ENCODE measurements at places on chromosomes 5 and 9.

GRCh38 chr5:131639148-131639547 lies 4.1 kb upstream of the RAPGEF6 start:
- no peak for DNase-seq

- no peak for DNase-seq
Measured at GRCh38 chr5:177232358-177232757, 71.2 kb downstream of the RAB24 start.

- DNase-seq, result no peak
Measured at GRCh38 chr9:38257626-38258215, 134.8 kb upstream of the ALDH1B1 start.

DNA sequence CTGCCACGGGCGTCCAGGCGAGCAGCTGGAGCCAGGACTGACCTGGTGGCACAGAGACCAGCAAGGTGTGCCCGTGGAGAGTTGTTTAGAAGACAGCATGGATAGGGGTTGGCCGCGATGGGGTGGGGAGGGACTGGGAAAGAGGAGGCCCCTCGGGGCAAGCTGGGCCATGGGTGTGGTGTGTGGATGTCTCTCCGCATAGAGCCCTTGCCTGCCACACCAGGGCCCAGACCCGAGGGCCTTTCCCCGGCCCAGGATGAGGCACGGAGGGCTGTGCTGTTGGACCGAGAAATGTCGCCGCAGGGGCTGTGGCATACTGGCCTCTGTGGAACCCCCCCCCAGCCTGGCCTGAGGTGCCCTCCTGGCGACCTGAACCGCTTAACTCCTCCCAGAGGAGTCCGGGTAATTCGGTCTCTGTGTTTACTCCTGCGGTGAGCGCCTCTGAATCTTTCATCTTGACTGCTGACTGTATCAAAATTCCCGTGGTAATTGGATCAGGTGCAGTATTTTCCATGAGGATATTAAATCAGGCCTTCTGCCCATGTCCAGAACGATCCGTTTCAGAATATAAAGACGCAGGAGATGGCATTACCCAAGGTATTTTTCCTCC lies 22.5 kb upstream of the LAMC3 start:
- DNase-seq, result no peak

GRCh38 chr5:146448783-146449519 lies 1.8 kb downstream of the TCERG1 start:
- no peak for DNase-seq

DNA sequence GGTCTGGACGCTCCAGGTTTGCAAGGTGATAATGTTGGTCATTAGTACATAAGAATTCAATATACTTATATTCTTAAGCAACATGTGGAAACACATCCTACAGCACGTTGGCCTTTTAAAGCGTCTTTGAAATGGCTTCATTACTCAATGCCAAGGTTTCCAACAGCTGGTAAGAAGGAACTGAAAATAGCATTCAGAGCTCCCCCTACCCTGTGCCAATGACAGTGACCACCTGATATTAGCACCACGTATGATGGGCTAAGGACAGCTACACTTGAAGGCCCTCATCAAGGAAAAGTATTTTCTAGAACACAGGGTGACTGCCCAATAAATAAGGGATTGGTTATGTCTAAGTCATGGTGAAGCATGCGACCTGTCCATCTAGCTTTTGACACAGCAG lies 9.9 kb downstream of the ZNF622 start:
- DNase-seq, result no peak

DNA sequence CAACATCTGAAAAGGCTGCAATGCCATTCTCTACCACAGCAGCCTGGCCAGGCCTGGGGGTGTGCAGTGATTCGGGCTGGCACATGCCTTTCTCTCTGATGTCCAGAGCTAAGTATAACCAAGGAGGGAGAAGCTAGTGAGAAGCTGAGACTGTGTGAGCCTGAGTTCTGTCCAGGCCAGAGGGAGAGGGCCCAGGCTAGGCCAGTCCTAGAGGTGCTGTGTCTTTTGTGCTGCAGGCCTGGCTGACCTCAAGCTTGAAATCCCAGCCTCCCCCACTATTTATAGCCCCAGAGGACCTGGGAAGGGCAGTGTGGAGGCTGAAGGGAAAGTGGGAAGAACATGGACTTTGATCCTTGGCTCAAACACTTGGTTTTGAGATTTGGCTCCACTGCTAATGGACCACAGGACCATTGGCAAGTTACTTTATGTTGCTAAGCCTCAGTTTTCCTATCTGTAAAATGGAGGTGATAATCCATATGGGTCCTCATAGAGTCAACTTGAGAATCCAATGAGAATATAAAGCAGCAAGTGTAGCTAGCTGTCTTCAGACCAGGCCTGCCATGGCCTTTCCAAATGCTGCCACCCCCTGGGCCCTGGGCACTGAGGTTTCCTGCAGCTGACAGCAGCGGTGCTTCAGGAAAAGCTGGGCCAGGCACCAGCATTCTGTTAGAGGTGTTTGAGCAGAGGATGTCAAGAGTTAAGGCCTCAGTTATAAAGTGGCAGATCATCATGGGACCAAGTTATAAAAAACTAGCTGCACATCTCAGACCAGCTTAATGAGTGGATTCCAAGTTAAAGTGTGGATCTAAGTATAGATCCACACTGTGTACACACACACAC lies 21.1 kb downstream of the BNIP1 start:
- DNase-seq, result no peak

GRCh38 chr9:94101162-94101853 lies 17.0 kb downstream of the PTPDC1 start:
- no peak for DNase-seq

DNA sequence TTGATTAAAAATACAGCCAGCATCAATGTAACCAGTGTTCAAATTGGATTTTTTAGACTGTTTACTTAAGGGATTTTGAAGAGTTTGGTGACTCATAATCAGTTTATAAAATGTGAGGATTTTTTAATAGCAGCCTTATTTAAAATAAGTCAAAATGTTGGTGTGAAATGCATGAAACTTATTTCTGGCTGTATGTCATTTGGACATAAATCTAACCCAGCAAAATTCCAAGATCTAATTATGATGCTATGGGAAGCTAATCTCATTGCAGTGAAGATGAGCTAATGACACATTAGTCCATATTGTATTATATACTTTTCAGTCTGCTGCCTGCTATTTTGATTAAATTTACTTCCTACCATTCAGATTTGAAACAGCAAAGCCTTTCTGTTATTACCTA lies 140.3 kb downstream of the AOPEP start:
- no peak for DNase-seq

DNA sequence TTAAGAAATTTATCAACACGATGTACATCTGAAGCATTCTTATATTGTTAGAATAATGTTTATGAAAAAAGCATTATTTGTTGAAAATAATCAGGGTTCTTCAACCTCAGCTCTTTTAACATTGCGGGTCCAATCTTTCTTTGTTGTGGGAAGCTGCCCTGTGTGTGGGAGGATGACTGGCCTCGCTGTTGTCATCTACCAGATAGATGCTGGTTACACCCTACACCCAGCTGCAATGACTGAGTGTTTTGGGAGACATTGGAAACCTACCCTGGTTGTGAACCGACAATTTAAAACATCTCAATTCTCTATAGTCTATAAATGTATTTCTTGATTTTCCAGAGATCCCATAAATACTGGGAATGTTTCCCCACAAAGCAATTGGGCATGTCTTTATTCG lies 794.2 kb upstream of the CDH10 start:
- no peak for DNase-seq

DNA sequence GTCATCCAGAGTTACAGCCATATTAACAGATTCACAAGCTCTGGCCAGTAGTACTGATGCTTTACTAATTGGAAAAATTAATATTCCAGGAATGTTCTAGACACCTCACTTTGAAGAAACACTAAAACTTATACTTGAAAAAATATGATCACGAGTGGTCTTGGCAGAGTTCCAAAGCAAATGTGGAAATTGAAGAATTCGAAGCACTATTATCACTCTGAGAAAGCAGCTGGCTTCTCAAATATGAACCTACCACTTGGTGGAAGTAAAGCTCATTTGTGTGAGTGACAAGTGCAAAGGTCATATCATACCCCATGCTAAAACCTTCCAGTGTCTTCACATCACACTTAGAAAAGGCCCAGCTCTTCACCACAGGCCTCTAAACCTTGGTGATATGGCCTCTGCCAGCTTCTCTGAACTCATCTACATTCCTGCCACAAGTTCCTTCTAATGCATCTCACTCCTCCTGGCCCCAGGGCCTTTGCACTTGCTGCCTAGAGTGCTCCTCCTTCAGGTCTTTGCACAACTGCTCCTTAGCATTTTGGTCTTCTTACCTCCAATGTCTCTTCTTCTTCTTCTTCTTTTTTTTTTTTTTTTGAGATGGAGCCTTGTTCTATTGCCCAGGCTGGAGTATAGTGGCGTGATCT lies 175.7 kb upstream of the SMIM23 start:
- no peak for DNase-seq

DNA sequence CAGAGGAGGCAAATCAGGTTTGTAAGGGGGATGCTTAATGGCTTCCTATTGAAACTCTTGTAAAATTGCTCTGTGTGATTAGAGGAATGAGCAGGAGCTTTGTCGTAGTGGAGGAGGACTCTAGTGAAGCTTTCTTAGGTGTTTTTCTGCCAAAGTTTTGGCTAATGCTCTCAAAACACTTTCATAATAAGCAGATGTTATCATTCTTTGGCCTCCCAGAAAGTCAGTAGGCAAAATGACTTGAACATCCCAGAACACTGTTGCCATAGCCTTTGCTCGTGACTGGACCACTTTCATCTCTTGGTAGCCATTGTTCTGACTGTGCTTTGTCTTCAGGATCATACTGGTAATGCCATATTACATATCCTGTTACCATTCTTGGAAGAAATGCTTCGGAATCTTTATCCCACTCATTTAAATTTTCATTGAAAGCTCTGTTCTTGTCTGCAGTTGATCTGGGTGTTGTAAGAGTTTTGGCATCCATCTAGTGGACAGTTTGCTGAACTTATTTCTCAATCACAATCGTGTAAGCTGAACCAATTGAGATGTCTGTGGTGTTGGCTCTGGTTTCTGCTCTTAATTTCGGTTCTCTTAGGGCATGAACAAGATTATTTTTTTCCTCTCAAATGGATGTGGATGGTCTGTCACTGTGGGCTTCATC lies 187.6 kb downstream of the COMMD10 start:
- DNase-seq, result no peak

- no peak for DNase-seq
Measured at GRCh38 chr5:74257645-74258313, 382.7 kb downstream of the ENC1 start.

- no peak for DNase-seq
Measured at GRCh38 chr9:134738869-134739659, 97.5 kb downstream of the COL5A1 start.

DNA sequence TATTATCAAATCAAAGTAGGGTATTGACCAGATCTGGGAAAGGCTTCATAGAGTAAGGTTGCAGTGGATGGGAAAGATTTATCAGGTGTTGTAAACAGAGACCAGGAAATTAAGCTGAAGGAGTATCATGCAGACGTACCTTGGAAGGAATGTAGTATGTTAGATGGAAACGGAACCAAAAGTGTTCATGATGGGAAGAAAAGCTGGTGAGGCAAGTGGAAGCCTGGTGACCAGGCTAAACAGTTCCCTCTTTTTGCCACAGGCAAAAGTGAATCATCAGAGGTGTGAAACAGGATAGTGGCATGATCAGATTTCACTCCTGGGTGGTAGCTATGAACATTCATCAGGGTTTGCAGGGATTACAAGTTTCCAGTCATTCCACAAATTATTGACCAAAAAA lies 780.1 kb upstream of the DMAC1 start:
- no peak for DNase-seq

DNA sequence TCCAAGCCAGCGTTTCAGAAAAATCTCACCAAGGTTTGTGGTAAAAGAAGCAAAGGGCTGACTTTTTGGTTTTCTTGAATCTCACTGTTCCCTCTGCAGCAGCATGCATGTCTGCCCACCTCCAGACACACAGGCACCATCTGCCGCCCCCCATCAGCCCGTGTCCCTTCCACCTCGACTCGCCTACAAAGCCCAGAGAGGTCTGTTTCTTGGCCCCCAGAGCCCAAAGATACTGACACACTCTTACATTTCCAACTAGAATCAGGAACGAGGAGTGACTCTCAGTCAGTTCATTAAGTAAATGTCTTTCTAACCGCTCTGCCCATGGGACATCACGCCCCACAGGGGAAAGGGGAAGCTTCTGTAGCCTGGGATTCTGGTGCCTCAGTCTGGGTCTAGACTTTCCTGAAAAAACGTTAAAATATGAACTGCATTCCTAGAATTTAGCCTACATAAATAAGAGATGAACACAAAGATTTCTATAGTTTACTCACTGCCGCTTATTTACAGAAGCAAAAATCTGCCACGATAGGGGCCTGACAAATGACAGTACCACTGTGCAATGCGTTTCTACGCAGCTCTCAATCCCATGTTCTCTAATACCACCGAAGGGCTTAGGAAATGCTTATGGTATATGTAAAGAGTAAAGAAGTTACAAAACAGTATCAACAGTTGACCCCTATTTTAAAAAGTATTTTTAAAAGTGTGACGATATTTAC lies 4.1 kb downstream of the IL4 start:
- DNase-seq, result no peak

GRCh38 chr9:93629920-93630319 lies 53.5 kb downstream of the PHF2 start:
- no peak for DNase-seq

GRCh38 chr5:115553082-115553481 lies 8.5 kb upstream of the FEM1C start:
- DNase-seq, result no peak

DNA sequence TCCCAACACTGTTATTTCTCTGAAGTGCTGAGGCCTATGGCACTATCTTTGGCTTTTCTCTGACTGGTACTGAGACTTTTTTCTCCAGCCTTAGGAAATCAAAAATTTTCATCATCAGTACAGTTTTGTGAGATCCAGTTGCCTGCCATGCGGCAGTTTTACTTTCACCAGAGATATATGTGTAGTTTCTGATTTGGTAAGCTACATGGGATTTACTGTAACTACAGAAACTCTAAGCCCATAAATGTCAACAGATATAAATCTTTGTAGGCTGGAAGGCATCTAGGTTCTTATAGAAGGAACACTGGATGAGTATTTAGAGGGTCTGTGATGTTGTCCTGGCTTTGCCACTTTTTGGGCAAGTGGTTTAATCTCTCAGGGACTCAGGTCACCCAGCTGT lies 69.0 kb downstream of the DOCK2 start:
- no peak for DNase-seq

DNA sequence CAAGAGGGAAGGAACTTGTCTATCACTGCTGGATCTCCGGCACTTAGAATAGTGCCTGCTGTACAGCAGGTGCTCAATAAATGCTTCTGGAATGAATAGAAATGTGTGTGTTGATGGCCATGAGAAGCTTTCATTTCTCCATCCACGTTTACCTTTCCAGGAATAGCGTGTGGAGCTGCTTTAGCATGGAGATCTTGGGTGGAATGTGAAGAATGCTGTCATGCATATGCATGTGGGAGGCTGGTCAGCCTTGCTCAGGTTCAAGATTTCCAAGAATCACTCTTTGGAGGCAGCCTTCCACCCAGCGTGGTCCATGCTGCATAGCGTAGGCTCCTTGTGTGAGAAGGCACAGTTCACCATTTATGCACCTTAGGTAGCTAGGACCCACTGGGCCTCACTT lies 19.2 kb downstream of the COL15A1 start:
- DNase-seq, result no peak

DNA sequence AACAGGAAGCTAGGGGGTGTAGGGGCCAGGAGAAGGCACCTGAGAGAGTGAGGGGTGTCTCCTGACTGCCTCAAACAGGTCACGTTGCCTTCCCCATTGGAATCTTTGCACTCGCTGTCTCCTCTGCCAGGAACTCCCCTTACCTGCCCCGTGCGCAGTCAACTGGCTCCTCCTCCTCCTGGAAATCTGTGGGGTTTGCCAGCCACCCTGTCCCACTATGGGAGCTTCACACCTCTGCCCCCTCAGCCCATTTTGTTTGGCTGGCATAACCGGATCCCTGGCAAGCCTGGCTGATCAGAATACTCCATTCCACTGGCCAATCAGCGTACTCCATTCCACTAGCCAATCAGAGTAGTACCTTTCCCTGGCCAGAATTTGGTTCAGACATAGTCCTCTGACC lies 10.4 kb upstream of the SLC34A1 start:
- DNase-seq, result no peak

Measured in NCI-H2081 treated with DMSO at 0.1 percent for 48 hours (cell line).